ENCODE measurements at places on chromosomes 13 and 19.

DNA sequence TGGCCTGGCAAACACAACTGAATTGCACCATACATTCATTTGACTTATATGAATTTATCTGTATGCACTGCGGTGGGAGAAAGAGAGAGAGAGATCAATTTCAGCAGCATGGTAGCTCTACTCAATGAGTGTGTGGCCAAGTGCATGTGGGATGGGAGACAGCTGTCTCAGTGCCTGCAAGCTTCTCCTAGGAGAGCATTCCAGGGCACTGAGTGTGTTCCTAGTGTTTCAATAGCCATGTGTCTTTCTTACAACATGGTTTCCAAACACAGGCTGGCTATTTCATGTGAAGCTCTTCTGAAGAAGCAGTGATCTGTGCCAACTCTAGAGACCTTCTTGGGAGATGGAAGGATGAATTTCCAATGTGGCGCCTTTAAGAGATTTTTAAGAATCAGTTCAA lies 43.5 kb downstream of the NEK5 start:
- no peak for DNase-seq

- DNase-seq = no peak
Observed at GRCh38 chr19:8413629-8413995, 507 bp downstream of the MARCHF2 start.

GRCh38 chr13:113096745-113097305 lies 8.8 kb upstream of the F7 start:
- DNase-seq = no peak

DNA sequence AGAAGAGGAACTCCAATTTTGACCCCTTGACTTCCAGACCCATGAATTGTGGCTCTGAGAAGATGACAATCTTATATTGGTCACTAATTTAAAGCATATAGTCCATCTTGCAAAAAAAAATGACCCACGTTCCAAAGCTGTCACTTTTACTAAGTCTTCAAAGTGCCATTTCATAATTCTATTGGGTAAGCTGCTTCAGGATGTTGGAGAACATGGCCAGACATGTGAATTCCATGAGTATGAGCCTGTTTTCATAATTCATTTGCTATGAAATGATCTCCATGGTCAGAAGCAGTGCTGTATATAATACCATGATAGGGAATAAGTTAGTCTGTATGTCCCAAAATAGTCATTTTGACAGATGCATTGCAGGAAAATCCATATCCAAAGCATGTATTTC lies 1787.3 kb downstream of the SLITRK5 start:
- no peak for DNase-seq

- DNase-seq = no peak
Observed at GRCh38 chr19:55091955-55092354, 16.3 kb downstream of the EPS8L1 start.

GRCh38 chr13:37179645-37180044 lies 74.2 kb upstream of the CSNK1A1L start:
- DNase-seq = no peak

Data from stimulated activated CD4-positive, alpha-beta T cell treated with anti-CD3 and anti-CD28 coated beads, Interleukin-4, amount 100 ng/mL, for 48 hours (primary cell).